ENCODE measurements at places on chromosomes 5 and 9. TPM values are rescaled to one million over a fixed set of nuclear protein-coding genes. Genes with fewer than 3 reads are reported as not detected.

Gene PDCD1LG2
- polyA plus RNA-seq, result not detected

Gene SLC45A2
- polyA plus RNA-seq, result 1.2 TPM

Gene CD274
- polyA plus RNA-seq, result 0.16 TPM

Gene AK1
- 105 TPM for polyA plus RNA-seq

Gene ANKRD18B
- 2.2 TPM for polyA plus RNA-seq
